ENCODE measurements at places on chromosomes 6 and 20.

DNA sequence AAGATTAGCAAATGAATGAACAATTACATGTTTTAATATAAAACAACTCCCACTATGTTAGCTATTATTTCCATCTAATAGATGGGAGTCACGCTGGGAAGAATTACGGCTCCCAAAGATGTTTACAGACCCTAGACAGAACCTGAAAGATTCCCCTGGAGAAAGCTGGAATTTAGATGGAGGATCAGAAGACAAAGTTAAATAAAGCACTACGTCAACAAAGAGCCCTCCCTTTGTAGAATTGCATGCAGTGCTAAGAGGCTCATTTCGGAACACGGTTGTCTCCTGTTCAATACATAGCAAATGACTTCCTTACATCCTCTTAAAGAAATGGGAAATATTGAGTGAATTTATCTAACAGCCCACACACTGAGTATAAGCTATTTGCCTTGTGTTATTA, 328.3 kb downstream of the CBLN4 start:
- no peak for DNase-seq

GRCh38 chr6:110482774-110483400, 6.5 kb upstream of the SLC22A16 start:
- DNase-seq, result no peak

DNA sequence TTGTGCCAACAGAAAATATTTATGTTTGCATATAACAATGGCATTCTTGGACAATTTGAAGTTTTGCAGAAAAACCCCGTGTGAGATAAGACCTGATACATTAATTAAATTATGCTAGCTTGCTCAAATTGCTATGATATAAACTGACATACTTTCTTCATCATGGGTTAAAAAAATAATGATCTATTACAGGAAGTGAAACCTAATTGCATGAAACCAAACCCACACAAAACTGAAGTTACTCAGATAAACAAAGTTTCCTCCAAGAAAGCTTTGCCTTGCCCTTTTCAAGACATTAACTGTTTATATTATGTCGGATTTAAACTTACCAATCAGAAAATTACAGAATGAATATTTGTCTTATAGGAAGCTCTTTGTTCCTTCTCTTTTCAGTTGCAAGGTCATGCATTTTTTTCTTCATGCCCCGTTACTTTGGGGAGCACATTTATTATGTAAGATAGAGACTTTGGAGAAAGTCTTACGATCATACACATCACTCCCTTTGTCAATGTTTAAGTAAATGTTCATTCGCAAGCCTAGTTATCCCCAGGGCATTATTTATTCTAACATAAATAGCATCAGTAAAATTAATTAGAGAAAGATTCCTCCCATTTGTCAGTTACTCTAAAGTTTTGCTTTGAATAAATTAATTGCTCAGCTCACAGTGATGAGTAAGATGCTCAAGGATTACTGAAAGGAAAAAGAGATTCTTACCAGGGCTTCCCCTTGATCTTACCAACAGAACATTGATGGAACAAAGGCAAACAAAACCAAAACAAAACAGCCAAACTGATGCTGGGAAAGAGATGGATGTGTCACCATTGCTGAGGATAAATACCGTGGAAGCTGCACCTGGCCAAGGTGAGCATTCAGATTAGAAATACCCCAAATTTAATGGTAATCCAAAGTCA, 14.8 kb upstream of the TMEM244 start:
- no peak for DNase-seq

- no peak for DNase-seq
Measured at GRCh38 chr6:113482771-113483170, 374.4 kb upstream of the MARCKS start.

GRCh38 chr6:30329331-30329730, 2.6 kb downstream of the TRIM39 start:
- no peak for DNase-seq

- DNase-seq, result no peak
Measured at GRCh38 chr6:143629104-143630080, 48.4 kb upstream of the PHACTR2 start.

- no peak for DNase-seq
Measured at GRCh38 chr6:44539701-44540355, 152.3 kb downstream of the CDC5L start.

GRCh38 chr6:90190131-90190530, 106.5 kb downstream of the BACH2 start:
- no peak for DNase-seq

DNA sequence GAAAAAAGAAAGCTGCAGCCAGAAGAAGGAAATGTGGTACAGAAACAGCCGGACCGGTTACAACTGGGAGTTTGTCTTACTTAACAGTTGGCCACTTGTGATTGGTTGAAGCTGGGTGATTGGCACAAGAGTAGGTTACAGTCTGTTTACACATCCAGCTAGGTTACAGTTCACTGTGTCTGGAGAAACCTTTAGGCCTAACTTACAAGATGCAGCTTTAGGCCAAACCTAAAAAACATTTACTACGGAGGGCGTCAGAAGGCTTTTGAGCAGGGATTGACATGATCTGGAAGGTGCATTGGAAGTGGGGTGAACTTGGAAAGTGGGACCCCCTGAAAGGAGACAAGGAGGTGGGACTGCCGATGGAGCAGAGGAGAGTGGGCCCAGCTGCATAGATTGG, 122.3 kb downstream of the BANF2 start:
- no peak for DNase-seq

GRCh38 chr20:17943343-17943742, 25.3 kb downstream of the SNX5 start:
- DNase-seq, result no peak

GRCh38 chr6:41536795-41537758, 9.1 kb upstream of the FOXP4 start:
- no peak for DNase-seq

GRCh38 chr6:24930431-24930871, 5.3 kb downstream of the RIPOR2 start:
- no peak for DNase-seq

- no peak for DNase-seq
Measured at GRCh38 chr6:6960571-6961251, 147.1 kb upstream of the RREB1 start.

DNA sequence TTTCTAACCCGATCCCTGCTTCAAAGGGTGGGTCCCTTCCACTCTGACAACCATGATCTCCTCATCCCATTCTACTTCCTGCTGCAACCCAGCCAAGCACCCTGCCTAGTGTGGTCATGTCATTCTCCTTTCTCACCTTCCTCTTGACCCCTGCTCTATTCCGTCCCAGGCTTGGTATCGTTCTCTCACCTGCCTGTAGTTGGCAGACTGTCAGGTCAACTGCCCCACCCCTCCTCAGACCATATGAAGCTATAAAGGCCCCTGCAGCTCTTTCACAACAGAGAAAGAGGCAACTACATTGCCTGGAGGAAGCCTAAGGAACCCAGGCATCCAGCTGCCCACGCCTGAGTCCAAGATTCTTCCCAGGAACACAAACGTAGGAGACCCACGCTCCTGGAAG, at the start of gene MUC21:
Gene MUC21, plus strand, starts transcription at position 280 of the 400 bp plus-strand sequence. CDS start 241 bp downstream, outside the sequence.
- DNase-seq, result no peak

Data from activated T-helper 1 cell treated with anti-CD3 and anti-CD28 coated beads, Interleukin-2, amount 50 U/mL, for 16 hours (primary cell).